Right hindlimb (tissue), 1 donor: ENCODE measurements at places on chromosomes 5 and 9.

DNA sequence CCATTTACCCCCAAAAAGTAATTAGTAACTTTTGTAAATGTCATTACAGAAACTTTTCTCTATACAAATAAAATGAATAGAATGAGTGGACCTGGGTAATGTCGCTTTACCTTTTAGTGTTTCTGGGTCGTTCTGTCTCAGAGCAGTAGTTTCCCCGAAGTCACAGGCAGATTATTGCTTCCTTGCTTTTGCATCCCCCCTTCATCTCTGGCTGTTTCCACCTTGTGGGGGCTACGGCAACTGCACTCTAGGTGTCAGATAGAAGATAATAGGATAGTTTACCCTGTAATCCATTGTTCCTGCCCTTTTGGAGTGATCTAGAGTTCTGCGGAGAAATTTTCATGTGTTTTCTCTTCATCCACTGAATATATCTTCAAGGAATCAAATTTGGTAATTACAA is 68.7 kb downstream of the PRR16 start:
- no peak for DNase-seq

DNA sequence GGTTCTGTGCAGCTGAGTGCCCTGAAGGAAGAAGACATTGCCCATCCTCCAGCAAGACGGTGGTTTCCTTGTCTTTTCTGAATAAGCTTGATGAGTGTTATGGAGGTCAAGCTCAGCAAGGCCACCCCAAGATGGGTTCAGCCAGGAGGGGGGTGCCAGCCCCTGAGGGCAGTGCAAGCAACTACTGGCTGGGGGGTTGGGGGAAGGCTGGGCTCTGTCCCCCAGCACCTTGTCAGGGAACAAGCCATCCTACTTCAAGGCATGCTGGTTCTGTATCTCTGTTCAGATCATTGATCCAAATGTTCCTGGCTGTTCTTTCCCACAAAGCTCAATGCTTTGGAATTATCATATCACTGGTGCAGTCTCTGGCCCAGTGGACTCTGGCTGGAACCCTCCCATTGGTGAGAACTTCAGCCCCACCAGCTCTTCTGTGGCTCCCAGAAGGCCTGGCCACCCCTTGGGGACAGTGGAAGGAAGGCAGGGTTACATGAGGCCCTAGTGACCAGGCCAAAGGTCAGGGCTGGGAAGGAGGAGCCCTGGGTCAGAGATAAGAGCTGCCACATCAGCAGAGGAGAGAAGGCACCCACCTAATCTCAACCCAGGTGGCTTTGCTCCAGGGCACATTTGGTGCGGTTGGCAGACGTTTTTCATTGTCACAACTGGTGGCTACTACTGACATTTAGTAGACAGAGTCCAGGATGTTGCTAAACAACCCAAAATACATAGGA is 280.2 kb downstream of the IRX2 start:
- DNase-seq: no peak

DNA sequence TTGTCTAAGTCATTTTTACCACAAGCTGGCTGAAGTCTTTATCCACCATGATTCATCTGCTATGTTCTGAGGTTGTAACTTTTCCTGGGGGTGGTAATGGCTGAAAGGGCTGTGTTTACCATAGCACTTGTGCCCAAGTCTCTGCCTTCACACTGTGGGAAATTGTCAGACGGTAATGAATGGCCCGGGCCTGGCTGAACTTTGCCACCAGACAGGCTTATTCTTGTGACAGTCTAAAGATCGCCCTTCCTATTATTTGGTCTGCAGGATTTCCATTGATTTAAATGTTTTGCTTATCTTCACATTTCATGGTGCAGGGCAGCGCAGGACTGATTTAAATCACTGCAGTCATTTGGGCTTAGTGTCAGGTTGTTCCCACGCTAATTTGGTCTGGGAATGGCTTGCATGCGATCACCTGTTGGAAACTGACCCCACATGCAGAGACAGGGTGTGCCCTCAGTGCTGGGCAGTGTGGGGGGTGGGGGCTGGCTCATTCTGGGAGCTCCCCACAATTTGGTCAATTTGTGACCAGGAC is 109.3 kb upstream of the ICE1 start:
- DNase-seq: no peak

GRCh38 chr9:110244616-110245015 is 11.7 kb downstream of the TXN start:
- no peak for DNase-seq

- DNase-seq: no peak
Observed at GRCh38 chr9:122133984-122134535, 25.5 kb downstream of the NDUFA8 start.

- no peak for DNase-seq
Observed at GRCh38 chr5:39151745-39152144, 67.6 kb downstream of the FYB1 start.

GRCh38 chr9:127567035-127567729 is 44.9 kb upstream of the STXBP1 start:
- peak; percentile 73 for DNase-seq
